ENCODE measurements at places on chromosomes 16 and 17.
A peak's percentile ranks its signal among the peaks of the same experiment; 100 is the strongest.

- DNase-seq, result no peak
Observed at GRCh38 chr16:19548144-19548543, 7.4 kb upstream of the VPS35L start.

GRCh38 chr17:57035971-57036481 is 49.0 kb upstream of the AKAP1 start:
- peak; percentile 35 for DNase-seq

- DNase-seq, result no peak
Observed at GRCh38 chr17:81010935-81011334, 19.3 kb downstream of the CHMP6 start.

DNA sequence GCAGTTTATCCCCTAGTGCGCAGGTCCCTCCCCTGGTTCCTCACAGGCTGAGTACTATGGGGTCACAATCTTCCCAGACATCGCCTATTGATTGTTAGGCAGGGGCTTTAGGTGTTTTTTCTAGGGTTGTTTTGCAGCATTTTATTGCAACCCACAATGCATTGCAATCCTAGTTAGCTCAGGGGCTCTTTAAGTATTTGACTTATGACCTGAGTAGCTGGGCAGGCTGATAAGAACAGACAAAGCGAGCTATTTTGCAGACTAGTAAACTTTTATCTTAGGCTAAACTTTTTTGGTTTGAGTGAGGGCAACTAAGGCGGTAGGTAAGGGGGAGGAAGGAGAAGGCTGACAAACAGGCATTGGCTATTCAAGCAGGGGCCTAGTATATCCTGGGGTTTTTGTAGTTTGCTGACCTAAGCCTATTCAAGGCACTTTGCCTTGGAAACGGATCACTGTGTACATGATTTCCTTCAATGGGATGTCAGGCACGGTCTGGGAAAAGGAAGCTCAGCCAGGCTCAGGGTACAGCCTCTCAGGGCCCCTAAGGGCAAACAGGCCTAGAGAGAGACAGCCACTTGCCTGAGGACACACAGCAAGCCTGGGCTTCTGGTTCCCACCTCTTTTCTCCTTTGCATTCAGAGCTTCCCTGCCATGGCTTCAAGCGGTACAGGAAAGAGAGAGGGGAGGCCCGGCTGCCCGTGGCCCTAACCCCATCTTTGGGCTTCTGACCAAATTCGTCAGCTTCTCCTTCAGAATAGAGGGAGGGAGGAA is 6.4 kb downstream of the DRC7 start:
- no peak for DNase-seq

GRCh38 chr16:736936-737481 is 3.8 kb downstream of the CIAO3 start:
- DNase-seq, result no peak

DNA sequence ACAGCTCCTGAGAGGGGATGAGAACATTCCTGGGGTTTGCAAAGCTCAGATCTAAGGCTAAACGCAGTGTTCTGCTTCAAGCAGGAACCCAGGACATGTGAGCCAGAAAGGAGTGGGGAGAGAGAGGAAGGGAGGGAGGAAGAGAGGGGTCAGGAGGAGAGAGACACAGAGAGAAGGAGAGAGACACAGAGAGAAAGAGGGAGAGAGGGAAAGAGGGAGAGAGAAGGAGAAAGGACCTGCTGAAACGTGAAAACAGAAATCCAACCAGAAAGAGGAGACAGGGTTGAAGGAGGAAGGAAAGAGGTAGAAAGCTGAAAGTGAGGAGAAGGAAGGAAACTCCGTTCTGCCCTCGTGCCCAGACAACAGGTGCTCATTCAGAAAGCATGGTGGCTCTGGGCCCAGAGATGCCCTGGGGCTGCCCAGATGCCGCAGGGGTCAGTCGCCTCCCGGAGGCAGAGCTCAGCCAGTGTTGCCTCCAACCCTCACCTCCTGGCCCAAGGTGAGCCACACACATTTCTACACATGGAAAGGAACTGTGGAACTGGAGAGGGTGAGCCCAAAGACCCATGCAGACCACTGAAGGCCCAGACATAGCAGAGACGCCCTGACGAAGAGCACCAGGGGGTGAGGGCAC is 49.0 kb upstream of the ENPP7 start:
- peak; percentile 35 for DNase-seq

- peak; percentile 73 for DNase-seq
Observed at GRCh38 chr17:42760652-42761581, at the start of gene RAMP2. Gene RAMP2, plus strand, starts transcription at chr17:42761227. Its CDS starts 35 bp downstream, at chr17:42761262.

GRCh38 chr16:70467113-70467512 is 12.7 kb downstream of the FCSK start:
- no peak for DNase-seq

DNA sequence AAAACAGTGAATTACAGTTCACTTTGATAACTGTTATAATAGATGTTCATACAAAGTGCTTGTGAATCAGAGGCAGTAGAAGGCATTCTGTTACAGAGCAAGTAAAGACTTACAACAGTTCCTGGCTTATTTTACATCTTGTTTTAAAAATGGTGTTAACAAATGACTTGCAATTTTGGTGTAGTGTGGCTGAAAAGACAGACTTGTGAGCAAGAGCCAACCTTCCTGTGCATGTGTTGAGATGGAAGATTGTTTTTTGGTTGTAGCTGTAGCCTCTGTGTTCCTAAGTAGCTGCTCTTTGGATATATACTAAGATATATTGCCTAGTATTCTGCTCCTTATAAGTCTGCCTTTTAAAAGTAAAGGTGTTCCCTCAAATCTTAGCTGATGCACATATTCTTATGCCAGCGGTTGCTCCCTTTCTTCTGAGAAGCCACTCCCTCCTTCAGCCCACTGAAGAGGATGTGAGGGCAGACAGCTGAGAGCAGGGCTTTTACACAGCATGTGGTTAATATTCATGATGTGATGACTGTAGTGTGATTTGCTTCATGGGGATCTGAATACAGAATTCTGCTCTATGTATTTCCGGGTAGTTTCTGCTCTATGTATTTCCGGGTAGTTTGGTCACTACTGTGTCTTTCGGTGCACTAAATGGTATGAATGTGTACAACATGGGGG is 182.3 kb downstream of the PHKB start:
- DNase-seq, result no peak

DNA sequence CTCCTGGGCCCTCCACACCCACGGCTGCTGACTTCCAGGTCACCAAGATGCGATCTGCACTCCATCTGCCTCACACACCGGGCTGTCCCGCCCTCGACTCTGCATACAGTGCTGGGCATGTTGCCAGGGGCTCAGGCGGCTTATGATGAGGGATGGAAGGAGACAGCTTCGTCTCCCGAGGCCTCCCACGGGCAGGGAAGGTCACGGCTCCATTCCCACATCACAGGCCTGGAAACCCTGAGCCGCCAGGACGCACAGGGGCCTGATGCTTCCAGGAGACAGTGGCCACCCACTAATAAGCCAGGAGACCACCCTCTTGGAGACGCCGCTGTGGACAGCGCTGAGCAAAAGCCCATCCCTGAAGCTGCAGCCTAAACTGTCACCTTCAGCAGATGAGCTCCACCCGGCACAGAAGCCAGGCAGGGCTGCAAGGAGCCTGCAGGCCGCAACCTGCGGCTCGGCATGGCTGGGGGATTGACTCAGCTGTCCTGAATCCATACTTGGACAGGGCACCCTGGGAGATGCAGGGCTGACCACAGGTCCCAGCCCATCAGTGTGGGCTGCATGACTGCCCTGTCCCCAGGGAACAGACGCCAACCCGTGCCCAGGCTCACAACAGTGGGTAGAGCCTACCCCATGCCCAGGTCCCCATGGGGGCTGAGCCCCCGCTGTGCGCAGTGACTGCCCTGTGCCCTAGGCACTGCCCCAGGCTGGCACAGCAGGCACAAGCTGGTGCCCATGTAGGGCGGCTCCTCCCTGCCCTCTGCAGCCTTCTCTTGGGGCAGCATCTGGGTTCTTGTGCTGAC is 34.4 kb downstream of the SLC7A5 start:
- no peak for DNase-seq

- DNase-seq, result no peak
Observed at GRCh38 chr17:27649929-27650328, 18.9 kb downstream of the LGALS9 start.

DNA sequence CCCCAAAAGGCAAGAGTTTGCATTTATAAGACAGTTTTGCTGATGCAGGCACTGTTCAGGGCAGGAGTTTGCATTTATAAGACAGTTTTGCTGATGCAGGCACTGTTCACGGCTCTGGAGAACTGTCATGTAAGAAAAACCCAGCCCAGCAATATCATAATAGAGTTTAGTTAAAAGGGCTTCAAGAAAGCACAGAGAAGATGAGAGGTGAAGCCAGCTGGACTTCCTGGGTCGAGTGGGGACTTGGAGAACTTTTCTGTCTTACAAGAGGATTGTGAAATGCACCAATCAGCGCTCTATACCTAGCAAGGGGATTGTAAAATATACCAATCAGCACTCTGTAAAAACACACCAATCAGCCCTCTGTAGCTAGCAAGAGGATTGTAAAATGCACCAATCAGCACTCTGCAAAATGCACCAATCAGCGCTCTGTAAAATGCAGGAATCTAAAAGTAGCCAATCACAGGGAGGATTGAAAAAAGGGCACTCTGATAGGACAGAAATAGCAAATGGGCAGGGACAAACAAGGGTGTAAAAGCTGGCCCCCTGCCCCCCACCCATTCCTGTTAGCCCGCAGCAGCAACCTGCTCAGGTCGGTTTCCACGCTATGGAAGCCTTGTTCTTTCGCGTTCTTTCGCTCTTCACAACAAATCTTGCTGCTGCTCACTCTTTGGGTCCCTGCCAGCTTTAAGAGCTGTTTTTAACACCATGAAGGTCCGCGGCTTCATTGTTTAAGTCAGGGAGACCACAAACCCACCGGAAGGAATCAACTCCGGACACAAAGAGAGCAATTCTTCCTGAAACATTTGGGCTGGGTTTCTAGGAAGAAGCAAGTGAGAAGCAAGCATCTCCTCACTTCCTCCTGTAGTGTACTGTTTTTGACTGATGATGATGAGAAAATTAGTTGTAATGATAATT is 1.8 kb upstream of the CBX1 start:
- DNase-seq, result no peak

GRCh38 chr17:40291281-40291664 is 3.6 kb downstream of the CDC6 start:
- no peak for DNase-seq

GRCh38 chr16:27314161-27314723 is 468 bp downstream of the IL4R start:
- peak; percentile 88 for DNase-seq

- DNase-seq, result no peak
Observed at GRCh38 chr16:81335669-81336068, 20.9 kb downstream of the GAN start.

DNA sequence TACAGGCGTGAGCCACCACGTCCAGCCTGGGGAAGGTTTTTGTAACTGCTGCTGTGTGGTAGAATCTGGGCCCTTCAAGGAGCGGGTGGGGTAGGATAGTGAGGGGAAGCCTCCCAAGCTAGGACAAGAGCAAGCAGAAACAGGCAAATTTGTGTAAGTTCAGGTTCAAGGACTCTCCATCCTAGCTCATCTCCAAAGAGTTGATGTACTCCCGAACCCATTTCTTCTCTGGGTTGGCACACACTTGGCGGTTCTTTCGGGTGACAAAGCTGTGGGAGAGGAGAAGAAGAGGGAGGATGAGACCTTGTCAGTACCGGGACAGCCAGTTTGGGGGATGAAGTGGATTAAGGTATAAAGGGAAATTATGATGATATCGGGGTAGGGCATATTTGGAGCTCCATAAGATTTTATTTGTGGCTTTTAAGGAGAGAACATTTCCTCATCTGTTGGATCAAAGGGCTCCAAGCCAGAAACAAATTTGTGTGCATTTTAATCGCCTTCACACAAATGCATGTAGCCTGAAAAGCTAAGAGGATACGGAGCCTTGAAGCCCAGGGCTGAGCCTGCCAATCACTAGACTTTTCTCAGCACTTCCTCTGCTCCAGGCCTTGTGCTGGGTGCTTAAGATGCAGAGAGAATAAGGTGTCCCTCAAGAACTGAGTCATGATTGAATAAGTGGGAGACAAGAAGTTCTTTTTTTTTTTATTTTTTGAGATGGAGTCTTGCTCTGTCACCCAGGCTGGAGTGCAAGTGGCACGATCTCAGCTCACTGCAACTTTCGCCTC is 3.7 kb upstream of the HEATR9 start:
- no peak for DNase-seq

GRCh38 chr16:10067835-10068234 is 114.4 kb downstream of the GRIN2A start:
- DNase-seq, result no peak

- no peak for DNase-seq
Observed at GRCh38 chr17:29615048-29615385, 7.7 kb downstream of the CORO6 start.

GRCh38 chr17:9408381-9408780 is 167.2 kb downstream of the STX8 start:
- DNase-seq, result no peak

GRCh38 chr16:84724606-84725309 is 25.0 kb downstream of the USP10 start:
- DNase-seq, result no peak

GRCh38 chr16:78317564-78318240 is 218.2 kb downstream of the WWOX start:
- peak; percentile 79 for DNase-seq

- no peak for DNase-seq
Observed at GRCh38 chr17:64974750-64975317, 55.6 kb upstream of the LRRC37A3 start.

GRCh38 chr17:82242977-82243647 is 14.3 kb downstream of the SLC16A3 start:
- no peak for DNase-seq

- no peak for DNase-seq
Observed at GRCh38 chr16:22357635-22357971, 16.8 kb downstream of the CDR2 start.

DNA sequence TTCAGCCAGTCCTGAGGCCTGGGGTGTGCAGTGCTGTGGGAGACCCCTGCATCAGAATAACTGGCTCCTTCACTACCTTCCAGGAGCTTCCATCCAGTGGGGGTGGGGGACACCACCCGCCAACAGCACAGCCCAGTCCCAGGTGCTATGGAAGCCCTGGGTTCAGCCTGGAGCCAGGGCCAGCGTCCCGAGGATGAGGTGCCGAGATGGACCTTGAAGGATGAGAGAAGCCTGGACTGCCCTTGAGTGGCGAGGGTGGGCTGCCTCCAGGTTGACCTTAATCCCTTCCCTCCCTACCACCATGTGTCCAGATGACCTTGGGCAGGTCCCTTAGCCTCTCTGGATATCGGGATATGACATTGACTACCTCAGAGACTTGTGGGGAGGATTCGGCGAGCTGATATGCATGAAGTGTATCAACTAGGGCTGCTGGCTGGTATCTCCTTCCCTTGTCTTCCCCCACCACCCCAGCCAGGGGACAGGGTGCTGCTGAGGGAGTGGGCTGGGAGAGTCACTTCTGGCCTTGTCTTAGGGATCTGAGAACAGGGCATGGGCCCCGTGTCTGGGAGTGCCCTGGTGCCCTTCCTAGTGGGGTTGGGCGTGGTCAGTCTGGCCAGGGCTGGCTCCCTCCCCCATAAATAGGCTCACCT is 14.2 kb upstream of the LASP1NB start:
- no peak for DNase-seq
